ENCODE measurements at places on chromosomes 2 and 18.

- no peak for DNase-seq
Observed at GRCh38 chr2:154740361-154740760, 41.9 kb downstream of the KCNJ3 start.

GRCh38 chr18:70287731-70288130, 1.1 kb upstream of the SOCS6 start:
- DNase-seq: no peak

DNA sequence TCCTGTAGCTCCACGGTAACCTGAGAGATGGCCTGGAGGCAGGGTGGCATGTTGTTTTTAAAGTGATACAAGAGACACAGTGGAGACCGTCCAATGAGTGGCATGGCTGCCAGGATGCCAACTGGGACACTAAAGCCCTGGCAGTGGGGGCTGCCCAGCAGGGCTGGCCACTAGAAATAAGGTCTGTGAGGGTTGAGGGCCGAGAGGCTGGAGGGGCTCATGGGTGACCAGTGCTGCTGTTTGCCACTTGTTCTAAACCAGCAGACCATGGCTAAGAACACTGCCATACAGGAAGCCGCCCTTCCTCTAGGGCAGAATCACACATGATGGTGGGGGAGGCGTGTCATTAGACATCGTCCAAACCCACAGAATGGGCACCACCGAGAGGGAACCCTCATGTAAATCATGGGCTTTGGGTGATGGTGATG, 71.9 kb downstream of the ALPK2 start:
- DNase-seq: no peak

GRCh38 chr2:33632831-33633230, 33.7 kb upstream of the FAM98A start:
- no peak for DNase-seq

DNA sequence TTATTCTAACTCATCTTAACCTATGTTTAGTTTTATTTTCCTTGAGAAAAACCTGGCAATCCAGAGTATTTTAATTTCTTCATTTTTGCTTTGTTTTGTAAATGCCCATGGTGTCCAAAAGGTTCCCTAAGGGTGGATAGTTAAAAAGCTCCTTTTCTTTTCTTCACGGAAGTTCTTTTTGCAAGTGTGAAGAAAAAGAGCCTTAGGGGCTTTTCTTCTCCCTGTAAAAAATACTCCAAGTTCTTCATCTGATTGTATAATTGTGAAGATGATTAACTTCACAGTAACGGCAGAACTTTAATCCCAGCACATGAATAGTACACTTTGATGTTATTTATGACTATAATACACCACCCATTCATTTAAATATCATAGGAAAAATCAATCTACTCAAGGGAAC, 530.2 kb upstream of the LINC00305 start:
- no peak for DNase-seq

DNA sequence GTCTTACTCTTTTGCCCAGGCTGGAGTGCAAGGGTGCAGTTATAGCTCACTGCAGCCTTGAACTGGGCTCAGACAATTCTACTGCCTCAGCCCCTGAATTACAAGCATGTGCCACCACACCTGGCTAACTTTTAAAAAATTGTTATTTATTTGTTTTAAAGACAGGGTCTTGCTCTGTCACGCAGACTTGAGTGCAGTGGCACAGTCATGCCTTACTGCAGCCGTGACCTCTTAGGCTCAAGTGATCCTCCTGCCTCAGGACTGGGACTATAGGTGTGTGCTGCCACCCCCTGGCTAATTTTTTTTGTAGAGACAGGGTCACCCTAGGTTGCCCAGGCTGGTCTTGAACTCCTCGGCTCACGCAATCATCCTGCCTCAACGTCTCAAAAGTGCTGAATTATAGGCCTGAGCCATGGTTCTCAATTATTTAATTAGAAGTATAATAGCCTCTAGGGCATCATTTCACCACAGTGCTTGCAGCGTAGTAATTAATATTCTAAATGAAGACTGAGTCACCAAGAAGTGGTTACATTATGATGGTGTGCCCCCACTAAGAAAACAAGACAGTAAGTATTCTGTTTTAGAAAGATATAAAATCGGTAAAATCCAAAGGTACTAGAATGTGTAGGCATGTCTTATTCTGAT, 69.6 kb downstream of the EML4 start:
- peak; percentile 62 for DNase-seq

- DNase-seq: no peak
Observed at GRCh38 chr2:27664154-27664574, 475 bp downstream of the SLC4A1AP start.

DNA sequence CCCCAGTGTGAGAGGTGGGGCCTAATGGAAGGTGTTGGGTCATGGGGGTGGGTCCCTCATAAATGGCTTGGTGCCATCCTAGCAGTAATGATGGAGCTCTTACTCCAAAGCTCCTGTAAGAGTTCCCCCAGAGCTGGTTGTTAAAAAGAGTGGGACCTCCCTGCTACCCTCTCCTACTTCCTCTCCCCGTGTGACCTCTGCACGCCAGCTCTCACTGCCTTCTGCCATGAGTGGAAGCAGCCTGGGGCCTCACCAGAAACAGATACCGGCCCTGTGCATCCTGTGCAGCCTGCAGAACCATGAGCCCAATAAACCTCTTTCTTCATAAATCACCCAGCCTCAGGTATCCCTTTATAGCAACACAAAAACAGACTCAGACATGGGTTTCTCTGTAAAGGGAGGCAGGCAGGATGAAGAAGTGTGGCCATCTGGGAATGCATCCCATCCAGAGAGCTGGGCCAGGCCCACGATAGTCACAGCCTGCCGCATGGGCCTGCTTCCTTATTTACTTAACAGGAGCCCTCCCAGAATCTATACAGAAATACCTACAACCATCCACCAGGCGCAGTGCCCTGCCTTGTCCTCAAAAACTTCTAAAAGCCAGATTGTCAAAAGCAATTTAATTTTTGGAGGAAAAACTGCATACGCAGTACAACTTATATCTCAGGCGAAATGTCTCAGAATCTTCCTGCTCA, 7.5 kb downstream of the PRLH start:
- no peak for DNase-seq

DNA sequence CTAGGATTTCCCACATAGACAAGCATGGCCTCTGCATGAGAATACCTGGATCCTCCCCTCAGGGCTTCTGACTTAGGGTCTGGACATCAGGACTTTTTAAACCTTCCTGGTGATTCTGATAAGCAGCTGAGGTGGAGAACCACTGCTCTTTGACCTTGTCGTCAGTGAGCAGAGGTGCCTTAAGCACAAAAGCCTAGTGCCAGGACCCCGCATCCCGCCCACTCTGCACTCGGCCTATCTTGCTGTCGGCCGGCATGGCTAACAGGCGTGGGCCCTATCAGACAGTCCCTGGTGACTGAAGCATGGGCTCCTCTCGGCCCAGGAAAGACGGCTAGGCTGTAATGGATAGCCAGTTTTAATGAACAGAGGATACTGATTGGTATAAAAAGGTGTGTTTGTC, 6.2 kb downstream of the ANKRD23 start:
- no peak for DNase-seq
